ENCODE measurements at places on chromosomes 7 and 10. TPM values are rescaled to one million over a fixed set of nuclear protein-coding genes. Genes with fewer than 3 reads are reported as not detected.

Gene TMEM213
- not detected for total RNA-seq

Gene OR2A7
- total RNA-seq: 0.32 TPM

Gene WEE2
- 0.32 TPM for total RNA-seq

Gene AKR1C2
- 1.6 TPM for total RNA-seq

Data from fibroblast of villous mesenchyme (primary cell).